Fibroblast of skin of right biceps (primary cell): ENCODE measurements at places on chromosomes 2 and 18.
A peak's percentile ranks its signal among the peaks of the same experiment; 100 is the strongest.

- no peak for DNase-seq
Measured at GRCh38 chr2:151176661-151177060, 85.0 kb downstream of the RBM43 start.

DNA sequence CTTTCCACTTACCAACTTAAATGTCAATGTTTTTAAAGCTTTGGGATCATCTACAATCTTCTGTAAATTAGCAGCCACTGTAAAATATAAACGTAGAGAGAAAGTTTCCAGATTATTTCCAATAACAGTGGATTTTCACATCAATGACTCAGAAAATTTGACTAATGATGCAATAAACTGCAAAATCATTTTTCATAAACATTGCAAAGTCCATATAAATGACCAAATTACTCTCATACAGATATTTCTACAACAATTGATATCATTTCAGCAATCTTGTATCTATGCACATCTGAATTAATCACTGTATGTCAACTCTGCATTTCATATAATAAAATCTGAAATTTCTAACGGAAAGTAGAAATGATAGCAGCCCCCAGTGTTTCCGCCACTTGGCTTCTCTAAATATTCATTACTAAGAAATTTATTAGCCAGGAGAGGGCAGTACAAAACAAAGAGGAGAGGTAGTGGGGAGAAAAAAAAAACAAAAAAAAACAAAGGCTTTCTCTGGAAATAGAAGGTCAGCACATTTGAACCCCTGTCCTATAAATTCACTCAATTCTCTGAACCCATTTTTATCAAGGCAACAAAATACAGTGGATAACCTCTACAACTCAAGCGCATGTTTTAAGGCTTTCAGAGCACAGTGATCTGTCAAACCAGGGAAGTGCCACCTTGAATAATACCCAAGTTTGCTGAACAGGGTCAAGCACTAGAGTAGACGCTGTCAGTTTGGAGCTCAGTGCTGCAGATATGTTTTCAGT, 282.6 kb downstream of the STK39 start:
- no peak for DNase-seq

GRCh38 chr2:105454801-105455485, 56.1 kb upstream of the FHL2 start:
- DNase-seq, result peak; percentile 78

DNA sequence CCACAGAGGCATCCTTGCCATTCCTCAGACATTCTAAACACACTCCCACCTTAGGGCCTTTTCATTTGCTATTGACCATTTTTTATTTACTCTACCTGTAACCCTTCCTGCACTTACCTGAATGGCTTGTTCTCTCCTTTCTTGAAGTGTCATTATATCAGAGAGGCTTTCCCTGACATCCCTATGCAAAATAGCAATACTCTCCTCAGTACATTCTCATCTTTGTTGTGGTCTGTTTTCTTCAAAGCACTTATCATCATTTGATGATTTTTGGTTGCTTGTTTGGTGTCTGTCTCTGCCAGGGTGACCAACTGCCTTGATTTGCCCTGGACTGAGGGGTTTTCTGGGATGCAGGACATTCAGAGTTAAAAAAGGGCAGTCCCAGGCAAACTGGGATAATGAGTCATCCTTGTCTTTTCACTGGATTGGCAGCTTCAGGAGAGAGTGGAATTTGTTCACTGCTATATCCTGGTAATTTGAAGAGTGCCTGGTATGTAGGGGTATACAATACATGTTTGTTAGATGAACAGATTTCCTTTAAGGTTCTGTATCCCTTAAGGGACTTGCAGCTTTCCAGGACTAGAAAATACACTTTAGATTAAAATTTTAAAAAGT, 102.4 kb downstream of the BABAM2 start:
- DNase-seq, result peak; percentile 87

- peak; percentile 52 for DNase-seq
Measured at GRCh38 chr2:204673877-204674276, 128.6 kb downstream of the PARD3B start.

DNA sequence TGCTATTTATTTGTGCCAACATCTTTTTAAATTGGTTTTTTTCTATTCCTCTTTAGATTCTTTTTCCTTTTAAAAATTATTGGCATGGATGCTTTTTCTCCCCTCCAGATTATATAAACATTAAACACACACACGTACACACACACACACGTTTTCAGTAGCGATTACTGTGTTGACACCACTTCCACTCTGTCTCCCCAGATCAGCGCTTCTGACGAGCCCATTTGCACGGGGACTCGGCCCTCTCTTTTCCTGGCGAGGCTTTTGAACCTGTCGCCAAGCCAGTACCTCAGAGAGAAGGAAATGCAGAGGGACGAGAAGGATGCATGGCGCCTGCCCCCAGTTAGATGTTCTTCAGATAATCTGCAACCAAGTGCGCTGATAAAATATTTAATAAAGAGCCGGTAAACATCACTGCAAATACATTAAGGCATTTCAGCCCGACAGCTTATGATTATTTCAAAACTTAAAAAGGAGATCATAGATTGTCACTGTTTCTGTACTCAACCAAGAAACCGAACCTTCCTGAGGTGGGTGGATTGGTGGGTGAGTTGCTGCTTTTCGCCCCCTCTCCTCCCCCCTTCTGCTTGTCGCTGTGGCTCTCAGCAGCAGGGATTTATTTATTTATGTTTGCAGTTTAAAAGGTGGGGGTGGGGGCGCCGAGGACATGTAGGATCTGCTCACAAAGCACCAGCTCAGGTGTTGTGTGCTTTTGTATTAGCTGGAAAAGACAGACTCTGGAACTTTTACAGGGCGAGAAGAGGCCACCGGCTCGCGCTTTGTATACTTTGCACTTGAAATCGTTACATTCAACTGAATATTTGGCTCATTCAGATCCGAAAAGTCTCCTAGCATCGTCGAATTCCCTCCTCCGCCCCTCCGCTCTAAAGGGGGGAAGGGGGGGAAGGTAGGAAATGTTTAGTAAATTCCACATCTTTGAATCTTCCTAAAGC, 787 bp upstream of the TBR1 start:
- DNase-seq, result no peak

DNA sequence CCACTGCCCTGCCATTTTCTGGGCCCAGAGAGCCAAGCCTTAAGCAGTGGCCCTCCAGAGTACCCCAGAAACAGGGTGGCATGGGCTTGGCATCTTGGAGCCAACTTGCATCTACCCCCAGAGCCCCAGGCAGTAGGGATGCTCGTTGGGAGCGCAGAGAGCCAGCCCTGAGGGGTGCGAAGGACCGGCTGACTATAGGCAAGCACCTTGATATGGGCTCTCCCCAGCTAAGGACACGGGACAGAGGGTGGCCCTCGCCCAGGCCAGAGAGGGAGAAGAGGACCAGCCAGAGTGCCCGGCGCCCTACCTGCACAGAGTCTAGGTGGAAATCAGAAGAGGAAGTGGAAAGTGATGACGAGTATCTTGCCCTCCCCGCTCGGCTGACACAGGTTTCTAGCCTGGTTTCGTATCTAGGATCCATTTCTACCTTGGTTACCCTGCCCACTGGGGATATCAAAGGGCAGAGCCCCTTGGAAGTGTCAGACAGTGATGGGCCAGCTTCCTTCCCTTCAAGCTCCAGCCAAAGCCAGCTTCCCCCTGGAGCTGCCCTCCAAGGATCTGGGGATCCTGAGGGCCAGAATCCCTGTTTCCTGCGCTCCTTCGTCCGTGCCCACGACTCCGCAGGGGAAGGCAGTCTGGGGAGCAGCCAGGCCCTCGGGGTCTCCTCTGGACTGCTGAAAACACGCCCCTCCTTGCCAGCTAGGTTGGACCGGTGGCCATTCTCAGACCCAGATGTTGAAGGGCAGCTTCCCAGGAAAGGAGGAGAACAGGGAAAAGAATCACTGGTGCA, 16.2 kb downstream of the CEP68 start:
- no peak for DNase-seq

GRCh38 chr2:119144806-119145205, 13.7 kb downstream of the C1QL2 start:
- DNase-seq, result no peak

DNA sequence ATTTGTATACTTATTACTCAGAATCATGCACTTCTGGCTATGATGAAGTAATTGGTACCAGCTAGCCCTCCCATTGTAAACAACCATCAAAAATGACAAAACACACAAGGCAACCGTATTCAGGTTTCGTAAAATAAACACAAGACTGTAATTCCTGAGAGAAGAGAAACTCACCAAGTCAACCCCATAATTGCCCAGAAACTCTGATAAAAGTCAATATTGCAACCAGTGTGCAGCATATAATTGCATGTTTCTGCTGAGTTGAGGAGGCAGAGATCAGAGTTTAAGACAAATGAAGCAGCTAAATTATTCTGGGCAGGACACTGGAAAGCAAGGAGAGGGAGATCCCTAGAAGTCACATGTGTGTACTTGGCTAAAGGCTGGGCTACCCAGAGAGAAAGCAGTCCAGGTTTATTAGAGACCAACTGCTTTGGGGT, 90.3 kb downstream of the ROCK2 start:
- DNase-seq, result no peak

- no peak for DNase-seq
Measured at GRCh38 chr2:231300020-231300721, 95.3 kb upstream of the B3GNT7 start.

DNA sequence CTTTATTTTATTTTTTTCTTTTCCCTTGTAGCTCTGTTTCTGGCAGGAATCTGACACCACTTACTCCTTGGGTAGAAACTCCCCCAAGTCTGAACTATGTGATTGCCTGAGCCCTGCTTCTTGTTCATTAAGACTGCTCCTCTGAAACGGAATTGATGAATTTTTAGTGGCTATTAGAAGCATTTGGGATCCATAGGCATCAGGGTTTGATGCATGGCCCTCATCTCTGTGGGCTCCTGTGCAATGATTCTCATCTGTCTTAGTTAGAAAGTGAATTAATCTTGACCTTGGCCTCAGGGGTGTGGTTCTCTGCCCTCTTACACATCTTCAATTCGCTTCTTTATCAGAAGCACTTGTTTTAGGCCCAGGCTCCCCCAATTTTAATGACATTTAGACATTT, 31.0 kb upstream of the DARS1 start:
- no peak for DNase-seq

DNA sequence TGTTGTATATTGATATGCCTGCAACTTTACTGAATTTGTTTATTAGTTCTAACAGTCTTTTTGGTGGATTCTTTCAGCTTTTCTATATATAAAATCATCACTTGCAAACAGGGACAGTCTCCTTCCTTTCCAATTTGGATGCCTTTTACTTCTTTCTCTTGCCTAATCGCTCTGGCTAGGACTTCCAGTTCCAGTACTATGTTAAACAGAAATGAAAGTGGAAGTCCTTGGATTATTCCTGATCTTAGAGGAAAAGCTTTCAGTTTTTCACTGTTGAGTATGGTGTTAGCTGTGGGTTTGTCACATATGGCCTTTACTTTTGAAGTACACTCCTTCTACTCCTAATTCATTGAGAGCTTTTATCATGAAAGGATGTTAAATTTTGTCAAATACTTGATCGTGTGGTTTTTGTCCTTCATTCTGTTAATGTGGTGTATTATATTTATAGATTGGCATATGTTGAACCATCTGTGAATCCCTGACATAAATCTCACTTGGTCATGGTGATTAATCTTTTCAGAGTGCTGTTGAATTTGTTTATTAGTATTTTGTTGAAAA, 52.9 kb downstream of the REL start:
- DNase-seq, result no peak

DNA sequence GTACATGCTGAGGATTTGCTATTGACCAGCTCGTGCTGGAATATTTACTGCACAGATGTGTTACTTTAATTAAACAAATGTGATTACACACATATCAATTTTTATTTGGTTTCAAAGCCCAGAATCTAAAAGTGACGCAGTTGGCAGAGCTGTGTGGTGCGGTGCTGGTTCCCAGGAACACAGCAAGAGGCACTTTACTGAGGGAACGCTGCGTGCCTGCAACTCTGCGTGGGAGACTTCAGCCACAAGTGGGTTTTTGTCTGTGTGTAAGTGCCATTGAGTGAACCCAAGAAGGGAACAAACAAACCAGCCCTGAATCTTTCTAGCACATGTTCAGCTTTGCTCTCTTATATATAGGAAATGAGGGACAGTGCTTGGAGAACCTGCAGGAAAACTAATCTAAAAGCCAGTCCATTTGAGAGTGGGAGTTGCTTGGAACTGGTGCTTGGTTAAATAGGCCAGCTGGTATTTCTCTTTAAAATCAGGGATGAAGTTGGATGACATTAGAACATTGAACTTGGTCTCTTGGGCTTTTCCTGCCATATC, 196.6 kb upstream of the CELF4 start:
- DNase-seq, result no peak

- peak; percentile 67 for DNase-seq
Measured at GRCh38 chr2:8636041-8636491, 45.8 kb upstream of the ID2 start.

- DNase-seq, result no peak
Measured at GRCh38 chr2:222292149-222293134, 6.4 kb downstream of the PAX3 start.

DNA sequence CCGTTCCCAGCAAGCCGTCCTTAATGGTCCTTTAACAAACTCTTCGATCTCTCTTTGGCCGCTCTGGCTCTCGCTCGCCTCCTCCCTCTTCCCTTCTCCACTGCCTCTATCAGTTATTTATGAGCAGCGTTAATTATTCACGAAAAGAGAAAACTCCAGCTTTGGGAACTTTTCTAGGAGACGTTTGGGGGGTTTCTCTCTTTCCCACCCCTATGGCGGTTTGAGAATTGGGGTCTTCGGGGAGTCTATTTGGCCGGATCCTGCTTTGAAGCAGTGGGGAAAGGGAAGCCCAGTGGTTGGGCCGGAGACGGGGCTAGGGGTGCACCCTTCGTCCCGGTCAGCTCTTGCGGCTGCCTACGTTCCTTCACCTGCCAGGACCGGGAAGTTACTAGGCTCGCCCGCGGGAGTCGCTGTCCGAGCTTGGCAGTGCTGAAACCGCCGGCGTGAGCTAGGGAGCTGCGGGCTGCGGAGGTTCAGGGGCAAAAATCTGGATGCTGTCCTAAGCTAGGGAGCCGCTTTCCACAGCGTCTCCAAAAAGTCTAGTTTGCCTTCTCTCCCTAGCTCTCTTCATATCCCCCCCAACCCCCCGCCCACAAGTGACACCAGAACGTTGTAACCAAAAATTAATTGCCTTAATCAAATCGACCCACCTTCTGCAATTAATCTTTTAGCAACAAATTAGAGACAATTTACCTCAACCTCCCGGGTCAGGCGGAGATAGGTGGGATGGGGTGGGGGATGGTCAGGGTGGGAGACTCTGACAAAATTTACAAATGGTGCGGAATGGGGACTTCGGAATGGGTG, 8.9 kb upstream of the SKOR2 start:
- peak; percentile 49 for DNase-seq

- DNase-seq, result no peak
Measured at GRCh38 chr18:70359071-70359470, 70.2 kb downstream of the SOCS6 start.

DNA sequence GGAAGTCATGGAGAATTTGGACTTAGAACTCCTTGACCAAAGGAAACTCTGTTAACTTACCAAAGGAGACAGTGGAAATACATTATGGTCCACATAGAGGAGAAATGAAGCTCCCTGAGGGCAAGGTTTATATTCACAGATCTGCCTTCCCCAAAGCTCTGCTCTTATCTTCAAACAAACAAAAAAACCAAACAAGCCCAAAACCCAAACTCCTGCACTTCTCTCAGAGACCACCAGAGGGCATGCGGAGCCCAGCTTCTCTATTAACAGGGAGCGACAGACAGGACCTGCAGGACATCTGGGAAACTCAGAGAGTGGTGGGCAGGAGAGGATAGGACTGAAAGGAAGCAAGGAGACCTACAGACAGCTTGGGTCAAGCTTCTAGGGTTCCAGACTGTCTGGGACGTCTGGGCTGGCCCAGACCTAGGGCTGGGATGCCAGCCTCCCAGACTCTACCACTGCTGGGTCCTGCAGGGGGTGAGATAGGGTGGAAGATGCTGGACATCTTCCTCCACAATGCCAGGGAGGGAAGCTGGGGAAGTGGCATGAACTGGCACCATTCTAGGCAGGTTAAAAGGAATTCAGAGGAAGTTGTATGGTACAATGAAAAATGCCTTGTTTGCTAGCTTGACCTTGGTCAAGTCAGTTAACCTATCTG, 4.0 kb upstream of the WNT10A start:
- DNase-seq, result peak; percentile 49
